ENCODE measurements at places on chromosomes 11 and 22.

- DNase-seq, result no peak
These were observed 132.0 kb downstream of the BUD13 start for GRCh38 chr11:116640641-116641402.

- no peak for DNase-seq
These were observed 192.8 kb downstream of the ETS1 start for GRCh38 chr11:128394431-128395089.

DNA sequence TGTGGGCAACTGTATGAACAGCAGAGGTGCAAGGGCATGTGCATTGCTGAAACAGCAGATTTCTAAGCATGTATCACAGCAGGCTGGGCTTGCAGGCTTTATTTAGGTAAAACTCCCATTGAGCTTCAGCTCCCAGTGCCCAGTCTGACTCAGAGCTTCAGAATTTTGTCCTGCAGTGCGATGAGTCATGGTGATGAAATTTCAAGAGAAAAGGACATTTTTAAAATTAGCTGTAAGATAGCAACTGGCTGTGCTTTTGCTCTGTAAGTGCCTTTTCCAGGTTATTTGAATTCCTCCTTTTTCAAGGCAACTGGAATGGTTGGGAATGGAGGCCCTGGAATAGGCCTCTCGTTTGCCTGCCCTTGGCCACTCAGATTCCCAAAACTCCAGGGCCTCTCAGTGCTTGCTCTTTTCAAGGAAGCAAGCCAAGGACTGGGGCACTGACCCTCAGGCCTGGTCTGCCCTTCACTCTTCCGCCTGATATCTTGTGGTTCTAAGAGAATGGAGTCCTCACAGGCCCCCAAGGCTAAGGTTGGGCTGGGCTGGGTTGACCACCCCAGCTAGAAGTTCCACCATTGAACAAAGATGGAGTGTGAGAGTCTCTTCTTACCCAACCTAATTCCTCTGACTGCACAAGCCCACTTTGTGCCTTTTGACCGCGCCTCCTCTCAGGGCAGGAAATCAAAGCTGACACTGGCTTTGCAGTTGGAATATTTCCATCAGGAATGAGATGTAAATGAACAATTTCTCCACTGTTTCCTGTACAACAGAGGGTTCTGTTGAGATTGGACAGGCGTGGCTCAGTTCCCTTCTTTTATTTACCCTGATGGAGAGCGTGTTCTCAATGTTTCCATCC lies 59.5 kb upstream of the PRSS23 start:
- peak; percentile 86 for DNase-seq

- no peak for DNase-seq
These were observed 251.3 kb upstream of the CCDC179 start for GRCh38 chr11:23111527-23111926.

DNA sequence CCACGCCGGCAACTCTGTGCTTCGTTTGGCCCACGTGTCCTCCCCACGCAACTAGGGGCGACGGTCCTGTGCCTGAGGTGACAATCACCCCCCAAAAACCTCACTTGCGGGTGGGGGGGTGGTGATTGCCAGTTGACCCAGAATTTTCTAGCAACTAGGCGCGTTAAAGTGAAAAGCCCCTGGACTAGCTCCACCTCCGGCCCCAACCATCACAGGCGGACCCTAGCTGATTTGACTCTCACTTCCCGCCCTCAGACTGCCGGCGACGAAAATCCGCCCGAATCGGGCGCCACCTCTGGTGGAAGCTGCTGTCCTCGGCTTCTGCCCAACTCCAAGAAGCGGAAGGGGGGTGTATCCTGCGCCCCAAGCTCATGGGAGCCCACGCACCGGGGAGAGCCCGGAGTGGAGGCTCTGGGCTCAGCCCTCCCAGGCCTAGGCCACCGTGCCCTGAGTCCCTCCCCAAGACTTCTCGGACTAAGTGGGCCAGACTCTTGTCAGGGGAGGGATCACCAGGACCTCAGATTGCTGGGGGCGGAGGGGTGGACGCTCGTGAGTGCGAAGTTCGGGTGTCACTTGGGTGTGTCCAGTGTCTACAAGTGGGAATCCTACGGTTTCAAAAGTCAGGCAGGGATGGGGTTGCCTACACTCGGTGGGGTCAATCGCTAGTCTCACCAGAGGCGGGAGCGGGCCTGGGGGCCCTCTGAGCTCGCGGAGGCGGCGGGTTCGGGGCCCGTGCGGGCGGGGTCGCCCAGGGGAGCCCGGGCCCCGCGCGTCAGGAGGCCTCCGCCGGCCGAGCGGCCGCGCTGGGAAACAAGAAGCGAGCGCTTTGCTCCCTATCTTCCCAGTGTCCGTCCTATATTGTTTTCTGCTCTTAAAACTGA lies 12.3 kb downstream of the PAX6 start:
- DNase-seq, result no peak

DNA sequence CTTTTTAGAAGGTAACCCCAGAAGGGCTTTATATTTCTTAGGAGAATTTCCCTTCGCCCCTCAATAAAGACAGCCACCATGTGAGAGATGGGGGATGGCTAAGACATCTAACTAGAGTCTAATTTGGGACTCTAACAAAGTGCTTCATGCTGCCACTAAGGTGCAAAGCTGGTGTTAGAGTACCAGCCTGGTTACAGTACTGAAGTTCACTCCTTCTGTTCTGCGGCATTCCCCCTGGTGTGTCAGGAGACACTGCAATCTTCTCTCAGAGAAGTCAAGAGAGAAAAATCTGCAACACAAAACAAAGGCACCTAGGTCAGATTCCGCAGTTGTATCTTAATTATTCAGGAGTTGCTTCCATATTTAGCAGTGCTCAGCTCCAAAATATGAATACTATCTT lies 603.0 kb upstream of the CADM1 start:
- DNase-seq, result no peak

GRCh38 chr11:6393989-6394670 lies 3.9 kb downstream of the SMPD1 start:
- no peak for DNase-seq
